Posterior vena cava (tissue), 2 donors: ENCODE measurements at places on chromosomes 2 and 18. TPM values are rescaled to one million over a fixed set of nuclear protein-coding genes. Genes with fewer than 3 reads are reported as not detected.
A peak's percentile ranks its signal among the peaks of the same experiment; 100 is the strongest.

FIGLA gene
- not detected for total RNA-seq

UGT1A3 gene
- total RNA-seq: not detected

STARD6 gene
- total RNA-seq: not detected

REEP1 gene
- total RNA-seq: 48.4 TPM

PTPRN gene
- not detected for total RNA-seq

- no peak for DNase-seq
Observed at GRCh38 chr2:230828272-230828961, 36.3 kb upstream of the ITM2C start.

DNA sequence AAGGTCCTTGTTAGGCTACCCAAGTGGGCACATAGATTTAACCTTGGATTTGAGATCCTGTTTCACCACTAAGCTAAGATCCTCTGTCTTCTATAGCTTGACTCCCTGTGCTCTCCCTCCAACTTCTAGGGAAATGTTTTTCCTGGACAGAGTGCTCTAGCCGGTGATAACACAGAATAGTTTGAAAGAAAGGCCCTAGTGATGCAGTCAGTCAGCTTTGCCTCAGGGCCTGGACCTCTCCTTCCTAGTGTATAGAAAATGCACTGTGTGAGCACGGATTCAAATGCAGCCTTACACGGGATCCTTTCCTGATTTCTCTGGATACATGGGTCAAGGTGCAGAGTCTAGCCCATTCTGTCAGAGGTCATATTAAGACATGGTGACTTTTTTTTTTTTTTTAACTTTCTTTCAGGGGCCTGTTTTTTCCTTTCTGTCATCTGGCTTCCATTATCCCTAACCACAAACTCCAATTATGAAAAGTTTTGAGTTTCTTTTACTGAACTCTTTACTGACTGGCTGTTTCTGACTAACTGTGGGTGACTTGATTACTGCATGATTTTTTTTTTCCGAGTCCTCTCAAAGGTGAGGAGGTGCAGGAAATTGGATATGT lies 122.6 kb downstream of the LRP1B start:
- DNase-seq: no peak

GRCh38 chr2:104321116-104321795 lies 532.7 kb upstream of the POU3F3 start:
- no peak for DNase-seq

- DNase-seq: no peak
Observed at GRCh38 chr2:84972932-84973331, 2.0 kb downstream of the KCMF1 start.

DNA sequence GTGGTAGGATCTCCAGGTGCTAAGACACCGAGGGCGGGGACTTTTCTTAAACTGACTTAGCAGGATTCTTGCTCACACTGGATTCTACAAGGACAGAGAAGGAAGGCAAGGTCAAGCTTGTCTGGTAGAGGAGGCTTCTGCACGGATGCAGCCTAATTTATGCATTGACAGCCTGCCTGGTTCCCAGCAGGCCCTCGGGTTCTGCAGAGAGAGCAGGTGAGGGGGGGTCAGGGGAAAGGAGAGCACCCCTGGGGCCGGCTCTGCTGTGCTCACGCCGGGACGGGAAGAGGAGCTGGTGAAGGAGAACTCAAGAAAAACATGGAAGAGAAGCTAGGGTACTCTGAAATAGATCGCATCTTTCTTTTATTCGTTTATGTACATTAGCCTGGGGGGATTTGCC lies 46.4 kb downstream of the ADI1 start:
- no peak for DNase-seq

DNA sequence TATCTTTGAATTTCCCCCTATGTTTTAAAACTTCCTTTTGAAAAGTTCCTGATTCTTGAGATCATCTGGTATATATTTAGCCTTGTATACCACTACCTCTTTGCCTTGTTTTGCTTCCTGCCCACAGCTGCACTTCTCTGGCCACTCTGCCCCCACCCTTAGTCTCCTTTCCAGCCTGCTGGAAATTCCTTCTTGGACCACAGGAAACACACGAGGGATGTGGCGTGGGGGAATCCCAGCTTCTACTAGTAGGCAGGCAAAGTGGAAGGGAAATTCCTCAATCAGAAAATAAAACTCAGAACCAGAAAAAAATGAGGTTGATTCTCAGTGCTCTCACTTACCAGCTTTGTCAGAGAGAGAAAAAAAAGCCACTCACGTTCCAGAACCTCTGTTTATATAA lies 13.4 kb downstream of the IL18RAP start:
- DNase-seq: no peak

DNA sequence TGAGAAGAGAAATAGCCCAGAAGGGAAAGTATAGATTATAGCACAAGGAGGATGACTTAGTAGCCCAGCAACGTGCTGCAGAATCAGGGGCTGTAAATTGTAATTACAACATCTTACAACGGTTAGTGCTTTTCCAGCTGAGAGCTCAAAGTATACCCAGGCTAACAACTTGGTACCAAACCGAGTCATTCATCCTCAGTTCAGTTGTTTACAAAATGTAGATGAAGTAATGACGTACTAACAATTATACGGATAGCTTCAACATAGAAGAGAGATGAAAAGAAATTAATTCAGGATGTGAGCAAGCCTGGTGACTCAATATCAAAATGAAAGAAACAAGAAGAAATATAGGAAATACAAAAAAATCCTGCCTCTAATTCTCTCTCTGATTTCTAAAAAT lies 99.2 kb downstream of the DYNAP start:
- no peak for DNase-seq

- no peak for DNase-seq
Observed at GRCh38 chr2:224576088-224576715, 9.0 kb downstream of the CUL3 start.

DNA sequence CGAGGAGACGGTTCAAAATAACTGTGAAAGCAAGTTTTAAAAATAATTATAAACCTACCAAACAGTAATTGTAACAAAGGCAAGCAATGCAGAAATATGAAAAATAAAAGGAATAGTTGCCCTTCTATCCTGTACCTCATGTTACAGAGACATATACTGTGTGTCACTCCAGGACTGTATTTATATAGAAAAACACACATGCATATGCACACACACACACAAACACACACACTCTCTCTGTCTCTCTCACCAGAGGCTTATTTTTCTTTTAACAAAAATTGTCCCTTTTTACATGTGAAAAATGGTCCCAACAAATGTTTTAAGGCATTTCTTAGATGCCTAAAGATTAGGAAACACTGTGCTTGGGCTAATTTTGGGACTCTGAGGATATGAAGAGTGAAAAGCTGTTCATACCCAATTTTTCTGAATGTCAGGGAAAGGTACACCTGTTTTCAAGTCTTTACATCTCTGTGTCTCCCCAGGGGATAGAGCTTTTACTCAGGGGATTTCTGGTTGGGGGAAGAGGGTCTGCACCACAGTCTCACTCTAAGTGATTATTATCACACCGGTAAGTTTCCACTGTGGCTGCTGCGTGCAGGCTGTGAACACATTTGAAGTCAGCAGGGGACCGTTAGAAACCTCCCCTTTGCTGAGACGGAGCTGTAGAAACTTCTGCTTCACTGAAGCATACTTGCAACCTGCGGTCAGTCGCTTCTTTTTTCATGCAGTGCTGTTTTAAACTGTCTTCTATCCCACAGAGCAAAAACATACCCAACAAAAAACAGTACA lies 51.4 kb upstream of the SPAG16 start:
- no peak for DNase-seq

DNA sequence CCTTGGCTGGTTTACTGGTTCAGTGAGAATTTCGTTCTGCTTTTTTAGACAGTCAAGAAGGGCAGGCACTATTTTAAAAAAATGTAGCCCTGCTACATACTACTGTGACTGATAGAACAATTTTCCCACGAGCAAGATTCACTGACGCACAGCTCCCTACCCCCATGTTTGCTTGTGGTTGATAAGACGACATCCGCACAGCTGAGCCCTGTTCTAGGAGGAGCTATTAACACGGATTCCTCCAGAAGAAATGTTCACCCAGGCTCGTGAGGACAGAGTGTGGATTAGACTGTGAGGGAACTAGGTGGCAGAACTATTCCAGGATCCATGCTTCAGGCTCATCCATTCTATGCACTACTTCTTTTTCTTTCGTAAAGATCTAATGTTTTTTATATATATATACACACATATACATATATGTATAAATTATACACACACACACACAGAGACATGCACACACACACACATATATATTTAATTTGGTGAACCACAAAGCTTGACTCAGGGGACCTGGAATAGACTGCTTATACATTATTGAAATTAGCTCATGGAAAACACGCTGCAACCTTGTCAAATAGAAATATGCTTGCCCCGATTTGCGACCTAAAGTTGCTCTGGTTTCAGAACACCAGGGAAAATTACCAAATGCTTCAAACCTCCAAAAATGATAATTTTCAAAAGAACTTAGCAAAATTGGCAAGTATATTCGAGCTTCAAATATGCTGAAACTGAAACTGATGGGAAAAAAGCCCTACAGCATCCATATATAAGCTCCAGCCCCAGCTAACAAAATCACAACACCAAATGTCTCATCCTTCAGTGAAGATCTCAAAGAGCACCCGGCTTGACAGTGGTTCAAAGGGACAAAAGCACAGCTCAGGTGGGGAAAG lies 370.4 kb downstream of the SOCS6 start:
- DNase-seq: no peak

DNA sequence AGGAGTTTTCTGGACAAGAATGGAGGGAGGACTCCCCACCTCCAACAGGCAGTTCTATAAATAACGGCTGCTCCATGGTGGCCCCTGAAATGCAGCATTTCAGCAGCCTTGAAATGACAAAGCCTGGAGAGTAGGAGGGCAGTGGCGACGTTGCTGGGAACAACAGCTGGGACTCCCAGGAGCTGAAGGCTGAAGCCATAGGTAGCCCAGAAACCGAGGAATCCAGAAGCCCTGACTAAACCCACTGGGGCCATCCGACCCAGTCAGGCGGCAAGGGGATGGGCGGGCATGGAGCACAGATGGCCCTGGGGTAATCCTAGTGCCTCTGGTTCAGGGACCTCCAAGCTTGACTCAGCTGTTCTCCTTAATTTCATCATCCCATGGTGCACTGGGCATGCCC lies 9.0 kb downstream of the PRKAG3 start:
- peak; percentile 58 for DNase-seq
